NCI-H1436 treated with DMSO at 0.1 percent for 48 hours (cell line): ENCODE measurements at places on chromosomes 13 and 19.

GRCh38 chr19:10219678-10220077, 11.5 kb downstream of the S1PR2 start:
- no peak for DNase-seq

- DNase-seq: no peak
Observed at GRCh38 chr13:55199134-55199533, 1941.6 kb upstream of the PRR20A start.

DNA sequence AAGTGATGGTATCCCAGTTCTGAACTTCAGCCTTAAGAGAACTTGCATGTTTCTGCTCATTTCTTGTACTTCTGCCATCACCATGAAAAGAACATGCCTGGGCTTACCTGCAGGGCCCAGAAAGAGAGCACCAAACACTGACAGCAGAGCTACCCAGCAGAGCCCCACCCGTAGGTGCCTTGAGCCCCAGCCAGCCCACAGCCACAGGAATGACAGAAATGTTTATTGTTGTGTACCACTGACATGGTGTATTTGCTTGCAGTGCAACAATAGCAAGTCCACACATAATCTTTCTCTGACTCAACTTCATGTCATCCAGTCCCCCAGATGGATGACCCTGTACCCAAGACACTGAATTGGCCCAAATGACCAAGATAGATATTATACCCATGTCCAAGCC, 195.2 kb downstream of the TSHZ3 start:
- no peak for DNase-seq

GRCh38 chr19:17114414-17114831, 38.8 kb downstream of the MYO9B start:
- no peak for DNase-seq

DNA sequence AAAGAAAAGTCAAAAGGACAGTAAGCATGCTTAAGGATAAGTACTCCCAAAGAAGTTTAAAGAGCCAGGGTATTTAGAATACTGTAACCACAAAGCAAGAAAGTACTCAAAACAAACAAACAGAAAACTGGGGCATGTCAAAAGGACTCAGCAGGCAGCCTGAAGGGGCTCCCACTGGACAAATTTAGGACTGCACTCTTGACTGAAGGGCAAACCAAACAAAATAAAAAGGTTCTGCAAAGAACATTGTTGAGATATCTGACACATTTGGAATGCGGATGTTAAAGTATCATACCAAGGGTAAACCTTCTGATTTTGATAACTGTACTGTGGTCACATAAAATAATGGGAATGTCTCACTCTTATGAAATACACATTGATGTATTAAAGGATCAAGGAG, 157.4 kb downstream of the TNFSF13B start:
- no peak for DNase-seq

DNA sequence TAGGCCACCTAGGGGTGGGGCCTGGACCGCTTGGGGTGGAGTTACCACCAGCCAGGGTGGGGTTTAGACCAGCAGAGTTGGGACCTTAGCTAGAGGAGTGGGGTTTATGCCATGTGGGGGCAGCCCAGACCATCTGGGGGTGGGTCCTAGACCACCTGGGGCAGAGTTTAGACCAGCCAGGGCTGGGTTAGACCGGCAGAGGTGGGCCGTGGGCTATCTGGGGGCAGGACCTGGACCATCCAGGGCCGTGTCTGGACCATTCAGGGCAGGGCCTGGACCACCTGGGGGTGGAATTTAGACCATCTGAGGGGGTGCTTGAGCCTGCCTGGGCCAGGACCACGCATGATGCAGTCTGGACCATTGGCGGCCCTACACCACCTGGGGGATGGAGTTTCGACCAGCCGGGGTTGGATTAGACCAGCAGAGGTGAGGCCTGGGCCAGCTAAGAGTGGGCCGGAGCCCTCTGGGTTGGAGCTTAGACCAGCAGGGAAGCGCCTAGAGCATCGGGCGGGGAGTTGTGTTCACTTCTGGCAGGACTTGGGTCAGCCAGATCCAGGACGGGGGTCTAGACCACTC, 10.0 kb upstream of the CACNG6 start:
- no peak for DNase-seq

DNA sequence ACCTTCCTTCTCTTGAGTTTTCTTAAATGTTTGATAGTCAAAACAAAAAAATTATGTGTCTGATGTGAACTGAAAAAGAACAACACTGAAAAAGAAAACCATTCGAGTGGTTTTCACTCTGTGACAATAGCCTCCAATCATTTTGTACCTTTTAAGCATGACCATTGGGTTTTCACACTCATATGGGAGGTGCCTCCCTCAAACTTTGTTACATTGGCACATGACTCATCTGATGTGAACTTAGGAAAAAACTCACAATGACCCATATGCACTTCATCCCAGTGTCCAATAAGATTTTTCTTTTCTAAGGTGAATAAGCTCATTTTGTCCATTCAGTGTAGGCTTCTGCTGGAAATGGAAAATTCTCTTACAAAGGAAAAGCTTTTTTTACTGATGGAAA, 66.6 kb upstream of the XPO4 start:
- no peak for DNase-seq

GRCh38 chr13:42048342-42048683, at the start of gene DGKH:
DGKH (plus strand) TSS chr13:42048648; CDS start chr13:42048774, 126 bp downstream.
- no peak for DNase-seq

GRCh38 chr19:13665125-13665905, 99.0 kb upstream of the MRI1 start:
- DNase-seq: no peak
